Stimulated activated CD4-positive, alpha-beta T cell treated with anti-CD3 and anti-CD28 coated beads, Interleukin-2, amount 100 ng/mL, for 48 hours (primary cell): ENCODE measurements at places on chromosomes 1 and 21.

DNA sequence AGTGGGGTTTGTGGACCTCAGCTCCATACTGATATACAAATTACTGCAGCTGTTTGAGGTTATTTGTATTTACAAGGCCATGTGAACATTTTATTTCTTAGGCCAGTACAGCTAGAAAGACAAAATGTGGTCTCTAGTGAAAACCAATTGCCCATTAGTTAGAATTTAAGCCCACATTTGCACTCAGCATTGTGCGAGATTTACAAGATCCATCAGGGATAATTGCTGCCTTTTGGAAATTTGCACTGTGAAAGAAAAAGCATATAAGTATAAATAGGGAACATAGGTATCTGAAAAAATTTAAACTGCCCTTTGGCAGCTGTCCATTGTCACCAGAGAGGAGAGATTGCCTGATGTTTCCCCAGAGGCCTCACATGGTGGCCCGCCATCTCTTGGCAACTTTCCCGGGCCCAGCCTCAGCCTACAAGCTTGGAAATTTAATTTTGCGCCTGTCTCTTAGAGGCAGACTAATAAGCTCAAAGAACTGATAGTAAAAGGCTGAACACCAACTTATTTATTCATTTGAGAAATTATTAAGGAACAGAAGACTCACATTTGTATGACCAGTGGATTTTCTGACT lies 120.7 kb downstream of the MAP3K21 start:
- DNase-seq: no peak

- DNase-seq: no peak
Observed at GRCh38 chr1:31702836-31703404, 897 bp downstream of the COL16A1 start.

GRCh38 chr1:50271337-50271736 lies 151.9 kb downstream of the DMRTA2 start:
- DNase-seq: no peak

DNA sequence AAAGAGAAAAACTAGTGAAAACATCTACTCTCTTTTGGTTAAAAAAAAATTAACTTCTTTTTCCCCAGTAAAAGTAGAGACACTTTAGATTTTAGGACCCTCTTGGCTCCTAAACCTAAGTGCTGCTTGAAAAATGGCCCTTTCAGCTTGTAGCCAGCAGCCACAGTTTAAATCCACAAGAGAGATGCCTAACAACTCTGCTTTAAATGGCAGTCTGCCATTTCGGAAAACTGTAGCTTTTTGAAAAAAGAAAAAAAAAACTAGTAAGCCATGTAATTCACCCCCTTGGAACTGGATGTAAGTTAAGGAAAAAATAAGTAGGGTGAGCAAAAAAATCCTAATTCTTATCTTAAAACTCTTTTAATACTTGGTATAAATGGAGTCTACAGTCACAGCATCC lies 56.0 kb downstream of the LHX9 start:
- no peak for DNase-seq

DNA sequence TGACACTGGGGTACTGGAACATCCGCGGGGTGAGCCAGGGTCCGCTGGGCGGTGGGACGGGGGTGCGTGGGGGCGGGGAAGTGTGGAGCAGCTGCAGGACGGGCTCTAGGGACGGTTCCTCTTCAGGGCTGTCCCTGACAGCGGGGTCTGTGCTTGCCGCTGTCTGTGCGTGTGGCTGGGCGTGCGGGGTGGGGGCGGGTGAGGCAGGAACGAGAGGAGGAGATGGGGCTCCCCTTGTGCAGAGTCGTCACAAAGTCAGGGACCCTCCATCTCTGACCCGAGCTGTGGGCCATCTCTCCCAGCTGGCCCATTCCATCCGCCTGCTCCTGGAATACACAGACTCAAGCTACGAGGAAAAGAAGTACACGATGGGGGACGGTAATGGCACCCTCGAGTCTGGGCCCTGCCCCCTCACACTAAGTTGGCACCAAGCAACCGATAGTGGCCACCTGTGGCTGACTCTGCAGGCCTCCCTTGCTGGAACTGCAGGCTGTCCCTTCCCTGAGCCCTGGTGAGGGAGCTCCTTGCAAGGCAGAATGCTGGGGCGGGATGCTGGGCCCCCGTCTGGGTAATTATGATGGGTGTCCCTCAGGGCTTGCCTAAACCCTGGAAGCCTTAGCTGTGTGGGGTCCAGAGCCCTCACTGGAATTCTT lies 392 bp downstream of the GSTM2 start:
- DNase-seq: no peak

DNA sequence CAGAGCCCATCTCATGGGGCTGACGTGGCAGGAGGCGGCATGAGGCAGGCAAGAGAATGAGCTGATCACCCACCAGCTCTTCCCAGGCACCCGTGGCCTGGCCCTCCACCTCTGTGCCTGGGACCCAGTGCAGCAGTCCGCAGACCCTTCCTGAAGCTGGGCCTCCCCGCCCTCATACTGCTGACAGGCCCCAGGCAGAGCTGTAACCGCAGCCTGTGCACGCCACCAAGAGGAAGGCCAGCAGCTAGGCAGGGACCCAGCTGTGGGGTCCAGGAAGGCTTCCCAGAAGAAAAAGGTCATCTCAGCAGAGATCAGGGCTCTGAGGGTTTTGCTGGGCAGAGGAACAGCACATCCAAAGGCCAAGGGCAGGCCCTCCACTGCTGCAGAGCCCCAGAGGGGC lies 9.8 kb upstream of the MTFR1L start:
- no peak for DNase-seq

DNA sequence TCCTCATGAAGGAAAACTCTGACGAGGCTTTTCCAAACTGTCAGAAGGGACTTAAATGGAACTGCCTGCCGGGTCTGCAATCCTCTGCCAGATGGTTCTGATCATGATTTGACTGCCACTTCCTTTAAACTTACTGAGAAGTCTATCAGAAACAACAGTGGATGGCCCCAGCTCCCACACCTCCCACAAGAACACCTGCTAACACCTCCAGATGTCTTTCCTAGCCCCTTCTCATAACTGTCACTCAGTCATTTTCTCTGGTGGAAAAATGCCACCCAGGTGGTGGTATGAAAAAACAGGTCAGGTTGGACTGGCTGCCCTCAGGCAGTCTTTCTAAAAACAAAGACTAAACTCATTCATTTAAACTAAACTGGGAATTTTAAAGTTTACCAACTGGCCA lies 66.7 kb upstream of the ABCD3 start:
- no peak for DNase-seq

- DNase-seq: no peak
Observed at GRCh38 chr1:179295164-179295755, 1.7 kb downstream of the SOAT1 start.

DNA sequence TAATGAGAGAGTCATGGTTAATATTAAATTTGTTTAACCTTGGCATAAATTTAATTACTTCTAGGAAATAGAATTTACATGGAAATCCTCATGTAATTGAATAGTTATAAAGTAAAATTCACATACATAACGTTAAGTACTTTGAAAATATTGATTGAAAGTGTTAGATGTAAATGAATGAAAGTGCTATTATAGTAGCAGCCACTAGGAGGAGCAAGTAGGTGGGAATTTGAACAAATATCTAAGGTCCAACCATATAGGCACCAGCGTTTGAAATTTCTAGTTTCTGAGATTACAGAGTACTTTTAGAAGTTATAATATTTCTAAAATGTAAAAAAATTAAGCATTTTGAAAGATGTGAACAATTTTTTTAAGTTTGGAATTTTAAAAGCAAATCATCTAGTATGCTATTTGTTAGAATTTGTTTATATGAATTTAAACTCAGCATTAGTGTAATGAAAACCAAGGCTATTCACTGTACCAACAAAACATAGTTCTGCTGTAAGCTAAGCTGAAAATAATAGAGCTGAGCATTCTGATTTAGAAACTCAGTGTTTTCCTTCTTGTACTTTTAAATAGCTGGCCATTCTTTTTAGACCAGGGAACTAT lies 3.3 kb downstream of the B3GALT2 start:
- no peak for DNase-seq

DNA sequence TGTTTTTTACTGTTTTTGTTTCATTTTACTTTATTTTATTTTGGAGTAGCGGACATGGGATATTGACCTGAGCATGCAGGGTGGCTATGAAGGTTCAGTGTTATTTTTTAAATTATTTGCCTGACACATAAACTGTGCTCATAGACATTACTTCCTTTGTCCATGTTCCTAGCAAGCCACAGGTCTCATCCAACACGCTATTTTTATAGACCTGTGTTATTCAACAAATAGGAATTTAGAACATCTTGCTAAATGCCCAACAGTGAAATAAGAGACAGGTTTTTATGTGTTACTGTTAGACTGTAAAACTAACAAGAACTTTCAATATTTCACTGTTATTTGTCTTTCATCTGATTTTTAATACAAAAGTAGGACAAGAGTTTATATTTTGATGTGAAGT lies 756.4 kb downstream of the KCNT2 start:
- DNase-seq: no peak

DNA sequence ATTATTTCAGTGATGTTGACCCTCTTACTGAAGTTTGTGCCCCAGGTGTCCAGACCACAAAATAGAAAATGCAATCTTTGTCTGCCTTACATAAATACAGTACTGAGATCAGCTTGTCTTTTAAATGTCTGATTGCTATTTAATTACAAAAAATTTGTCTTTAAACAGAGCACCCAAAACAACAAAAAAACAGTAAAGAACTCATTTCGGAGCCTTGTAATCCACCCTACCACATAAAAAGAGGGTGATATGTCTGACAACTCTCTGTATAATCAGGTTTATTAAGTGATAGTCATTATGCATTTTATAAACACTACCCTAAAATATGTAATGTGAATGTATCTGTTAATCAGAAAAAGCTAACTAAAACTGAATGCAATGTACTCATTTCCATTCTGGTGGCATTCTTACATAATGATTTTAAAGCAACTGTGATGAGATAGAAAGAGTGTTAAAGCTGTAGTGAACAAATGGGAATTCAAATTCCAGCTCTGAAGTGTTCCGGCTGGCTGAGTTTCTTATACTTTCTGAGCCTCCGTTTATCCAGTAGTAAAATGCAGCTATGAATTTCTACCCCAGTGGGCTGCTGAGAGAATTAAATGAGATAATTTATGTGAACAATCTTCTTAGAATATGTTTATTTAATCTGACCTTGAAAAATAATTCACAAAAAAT lies 486.6 kb downstream of the USP25 start:
- no peak for DNase-seq

GRCh38 chr1:32877211-32878110 lies 6.7 kb upstream of the FNDC5 start:
- DNase-seq: no peak

GRCh38 chr1:32736812-32737791 lies 34.5 kb upstream of the SYNC start:
- DNase-seq: no peak

DNA sequence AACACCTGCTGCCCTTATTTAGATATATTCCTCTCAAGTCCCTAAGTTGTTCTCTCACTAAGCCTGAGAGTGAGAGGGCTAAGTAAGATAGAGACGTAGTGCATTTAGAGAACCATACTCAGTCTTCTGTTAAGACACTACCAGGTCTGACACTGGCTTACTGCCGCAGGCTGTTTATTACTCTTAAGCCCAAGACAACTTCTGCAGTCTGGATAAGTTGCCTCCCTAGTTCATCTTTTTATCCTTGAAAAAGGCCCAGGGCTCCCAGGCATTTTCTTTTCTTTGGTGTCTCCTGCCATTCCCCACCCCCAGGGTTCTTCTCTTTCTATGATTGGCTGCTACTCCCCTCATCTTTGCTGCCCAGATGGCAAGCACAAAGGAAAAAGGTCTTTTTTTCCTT lies 38.7 kb downstream of the CACHD1 start:
- no peak for DNase-seq

DNA sequence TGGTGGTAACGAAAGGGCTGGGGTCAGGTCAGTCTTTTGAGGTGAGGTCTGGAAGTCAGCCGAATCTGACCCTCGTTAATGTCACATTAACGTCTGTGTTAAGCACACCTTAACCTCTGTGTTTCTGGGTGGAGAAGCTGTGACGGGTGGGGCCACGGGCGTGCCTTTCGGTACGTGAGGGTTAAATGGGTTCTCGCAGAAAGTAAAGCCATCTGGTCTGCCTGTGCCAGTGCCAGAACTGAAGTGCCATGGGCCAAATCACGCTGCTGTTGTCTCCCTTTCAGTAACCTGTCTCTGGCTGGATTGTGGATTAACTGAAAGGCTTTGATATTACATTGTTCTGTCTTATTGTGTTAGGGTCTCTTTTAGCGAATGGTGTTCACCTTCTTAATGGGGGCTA lies 14.4 kb downstream of the URB2 start:
- DNase-seq: no peak

DNA sequence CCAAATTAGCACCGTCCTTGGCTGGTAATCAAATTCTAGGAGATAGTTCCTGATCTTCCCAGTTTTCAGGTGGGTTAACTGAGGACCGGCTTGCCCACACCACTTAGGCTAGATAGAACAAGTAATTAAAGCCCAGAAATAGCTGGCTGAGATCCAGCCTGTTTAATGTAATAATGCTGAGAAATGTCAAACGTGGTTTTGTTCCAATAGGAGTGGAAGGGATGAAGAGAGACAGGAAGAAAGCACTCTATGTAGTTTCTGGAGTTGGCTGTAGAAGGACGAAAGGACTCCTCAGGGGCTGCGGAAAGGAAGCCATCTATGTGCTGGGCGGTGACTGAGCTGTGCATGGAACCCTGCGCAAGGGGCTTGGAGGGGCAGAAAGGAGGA lies 18.6 kb downstream of the NAV1 start:
- DNase-seq: no peak

GRCh38 chr1:212816567-212817278 lies 25.0 kb downstream of the TATDN3 start:
- DNase-seq: no peak

DNA sequence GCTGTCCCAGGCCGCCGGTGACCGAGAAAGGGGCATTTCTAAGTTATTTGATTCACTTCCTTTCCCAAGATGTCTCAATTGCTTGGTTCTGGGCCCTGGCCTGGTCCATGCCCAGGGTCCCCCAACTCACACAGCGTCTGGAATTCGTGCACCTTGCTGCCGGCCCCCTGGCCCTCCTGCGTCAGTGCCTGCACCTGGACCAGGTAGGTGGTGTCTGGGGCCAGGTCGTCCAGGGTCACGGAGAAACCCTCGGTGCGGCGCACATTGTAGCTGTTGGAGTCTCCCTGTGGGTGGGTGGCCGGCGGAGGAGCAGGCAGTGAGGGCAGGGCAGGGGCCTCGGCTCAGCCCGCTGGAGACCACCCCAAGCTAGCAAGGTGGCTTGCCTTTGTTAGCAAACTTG lies 21.0 kb downstream of the EPHA2 start:
- DNase-seq: no peak

GRCh38 chr1:100448366-100448765 lies 89.6 kb upstream of the GPR88 start:
- no peak for DNase-seq

DNA sequence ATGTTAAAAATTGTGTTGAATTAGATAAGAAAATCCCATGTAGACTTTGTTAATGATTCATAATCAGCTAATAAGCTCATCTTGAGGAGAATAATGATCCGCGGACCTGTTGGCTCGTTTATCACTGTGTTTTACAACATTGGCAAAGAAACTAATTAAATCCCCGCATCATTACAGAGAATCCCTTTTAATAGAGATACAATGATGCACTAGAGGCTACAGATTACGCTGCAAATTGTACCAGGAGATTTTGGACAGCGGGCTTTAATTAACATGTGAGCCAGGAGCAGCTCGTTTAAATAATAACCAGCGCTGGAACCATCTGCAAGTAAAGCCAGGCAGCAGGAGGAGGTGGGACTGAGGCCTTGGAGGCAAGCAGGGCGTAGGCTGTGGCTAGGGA lies 280.3 kb upstream of the POU3F1 start:
- DNase-seq: no peak
